ENCODE measurements at places on chromosomes 2 and 18.

DNA sequence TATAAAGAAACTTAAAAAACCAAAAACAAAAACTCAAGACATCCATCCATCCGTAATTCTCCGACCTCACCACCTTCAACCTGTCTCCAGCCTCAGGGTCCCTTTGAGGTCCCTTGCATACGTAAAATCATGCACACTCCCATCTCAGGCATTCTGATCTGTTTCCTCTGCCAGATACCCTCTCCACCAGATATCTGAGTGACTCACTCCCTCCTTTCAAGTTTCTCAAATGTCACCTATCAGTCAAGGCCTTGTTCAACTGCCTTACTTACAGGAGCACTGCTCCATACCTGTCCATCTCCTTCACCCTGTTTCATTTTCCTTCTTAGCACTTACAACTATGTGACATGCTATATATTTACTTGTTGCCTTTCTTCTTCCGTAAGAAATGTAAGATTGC lies 369.3 kb downstream of the NBAS start:
- no peak for DNase-seq

DNA sequence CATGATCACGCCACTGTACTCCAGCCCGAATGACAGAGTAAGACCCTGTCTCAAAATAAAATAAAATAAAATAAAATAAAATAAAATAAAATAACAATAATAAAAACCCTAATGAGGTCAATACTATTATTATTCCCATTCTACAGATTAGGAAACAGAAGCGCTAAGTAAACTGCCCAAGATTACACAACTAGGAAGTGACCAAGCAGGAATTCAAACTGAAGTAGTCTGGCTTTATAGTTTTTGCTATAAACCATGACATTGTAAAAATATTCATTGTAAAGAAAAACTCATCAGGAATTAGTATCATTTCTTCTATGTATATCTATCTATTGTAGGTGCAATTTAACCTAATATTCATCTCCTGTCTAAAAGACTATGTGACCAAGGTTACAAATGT lies 1.2 kb downstream of the PLEKHM3 start:
- no peak for DNase-seq

- no peak for DNase-seq
Observed at GRCh38 chr18:12855916-12856315, 28.1 kb downstream of the PTPN2 start.

- DNase-seq: no peak
Observed at GRCh38 chr2:191265311-191266170, 20.3 kb downstream of the MYO1B start.

DNA sequence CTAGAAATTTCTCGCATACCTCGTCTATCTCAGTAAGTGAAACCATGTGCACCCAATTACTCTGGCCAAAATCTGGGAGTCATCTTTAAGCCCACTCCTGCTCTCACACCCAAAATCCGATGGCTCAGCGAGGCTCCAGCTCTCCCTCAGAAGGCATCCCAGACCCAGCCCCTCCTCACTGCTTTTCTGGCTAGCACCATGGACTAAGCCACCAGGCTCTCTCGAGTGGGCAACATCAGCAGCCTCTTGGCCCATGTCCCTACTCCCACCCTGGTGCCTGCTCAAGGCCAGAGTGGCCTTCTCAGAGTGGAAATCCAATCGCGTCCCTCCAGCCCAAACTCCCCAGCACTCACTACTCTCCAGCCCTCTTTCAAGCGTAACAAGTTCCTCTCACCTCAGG lies 27.2 kb downstream of the TNS1 start:
- no peak for DNase-seq

- no peak for DNase-seq
Observed at GRCh38 chr2:150327564-150328489, 159.6 kb downstream of the RND3 start.

GRCh38 chr2:242075168-242075567 lies 205.6 kb downstream of the RTP5 start:
- DNase-seq: no peak

GRCh38 chr18:66727991-66728390 lies 124.1 kb upstream of the CDH19 start:
- DNase-seq: no peak

GRCh38 chr18:50127516-50128210 lies 67.3 kb downstream of the MYO5B start:
- no peak for DNase-seq

DNA sequence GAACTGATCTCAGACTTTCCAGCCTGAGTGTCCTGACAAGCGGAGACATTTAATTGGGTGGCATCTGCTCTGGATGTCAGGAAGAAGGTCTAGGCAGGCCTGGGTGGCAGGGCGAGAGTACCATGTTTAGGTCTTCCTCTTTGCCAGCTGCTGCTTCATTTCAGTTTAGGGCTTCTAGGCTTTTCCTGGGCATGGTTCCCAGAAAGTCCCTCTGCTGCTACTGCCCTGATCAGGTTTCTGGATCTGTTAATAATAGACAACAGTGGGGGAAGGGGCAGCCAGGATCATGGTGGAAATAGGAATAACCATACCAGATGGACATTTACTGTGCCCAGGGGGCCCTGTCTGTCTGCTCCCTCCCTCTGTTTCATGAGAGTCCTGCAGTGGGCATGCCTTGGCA lies 2.3 kb upstream of the PLCD4 start:
- no peak for DNase-seq

DNA sequence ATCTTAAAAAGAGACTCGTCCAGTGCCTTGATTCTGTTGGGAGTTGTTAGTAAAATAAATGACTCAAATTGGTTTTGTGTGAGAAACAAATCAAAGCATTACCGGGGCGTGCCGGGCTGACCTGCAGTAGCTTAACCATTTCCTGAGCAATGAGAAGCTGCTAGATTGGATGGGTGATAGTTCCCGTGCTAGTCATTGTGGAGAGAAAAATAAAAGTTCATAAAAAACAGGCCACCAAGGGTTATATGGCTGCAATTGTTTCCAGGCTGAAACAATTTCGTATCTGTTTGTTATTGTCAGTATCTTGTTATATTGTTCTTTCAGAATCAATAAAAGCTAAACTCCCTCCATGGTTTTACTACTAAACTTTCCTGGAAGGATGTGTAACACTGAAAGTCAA lies 314.4 kb downstream of the MTX2 start:
- DNase-seq: no peak

DNA sequence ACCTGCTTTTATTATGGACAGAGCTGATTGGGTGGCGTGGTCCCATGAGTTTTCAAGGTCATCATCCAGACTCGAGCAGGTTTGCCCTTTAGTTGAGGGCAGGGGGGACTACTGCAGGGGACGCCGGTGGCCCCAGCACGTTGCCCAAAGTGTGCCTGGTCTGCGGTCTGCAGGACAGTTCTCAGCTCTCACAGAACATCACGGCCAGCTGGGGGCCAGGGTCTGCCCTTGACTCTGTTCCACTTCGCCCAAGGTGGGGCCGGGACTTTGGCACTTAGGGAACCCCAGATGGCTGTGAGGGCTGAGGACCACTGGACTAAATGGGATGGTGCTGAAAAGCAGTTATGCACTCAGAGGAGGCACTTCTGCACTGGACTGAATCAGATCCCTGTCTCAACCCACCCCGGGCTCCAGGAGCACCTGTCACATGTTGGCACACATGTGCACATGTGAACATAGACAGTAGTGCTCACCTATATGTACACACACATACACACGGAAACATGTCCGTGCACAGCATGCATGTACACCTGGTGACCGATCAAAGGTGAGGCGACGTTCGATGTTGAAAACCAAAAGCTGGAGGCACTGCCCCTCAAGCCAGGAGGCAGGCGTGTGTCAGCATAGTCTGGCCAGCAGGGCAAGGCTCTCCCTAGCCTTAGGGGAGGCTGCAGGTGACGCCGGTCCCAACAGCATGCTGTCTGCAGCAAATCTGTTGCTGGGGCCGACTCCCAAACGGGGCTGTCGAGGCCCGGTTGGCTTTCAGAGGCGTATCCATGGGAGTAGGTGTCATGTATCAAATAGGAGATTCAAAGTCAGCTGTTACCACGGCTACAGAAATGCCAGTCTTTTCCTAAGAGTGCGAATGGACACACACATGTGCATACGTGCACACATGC lies 10.2 kb downstream of the ANO7 start:
- no peak for DNase-seq

- DNase-seq: no peak
Observed at GRCh38 chr2:219094171-219094570, 33.5 kb upstream of the IHH start.

DNA sequence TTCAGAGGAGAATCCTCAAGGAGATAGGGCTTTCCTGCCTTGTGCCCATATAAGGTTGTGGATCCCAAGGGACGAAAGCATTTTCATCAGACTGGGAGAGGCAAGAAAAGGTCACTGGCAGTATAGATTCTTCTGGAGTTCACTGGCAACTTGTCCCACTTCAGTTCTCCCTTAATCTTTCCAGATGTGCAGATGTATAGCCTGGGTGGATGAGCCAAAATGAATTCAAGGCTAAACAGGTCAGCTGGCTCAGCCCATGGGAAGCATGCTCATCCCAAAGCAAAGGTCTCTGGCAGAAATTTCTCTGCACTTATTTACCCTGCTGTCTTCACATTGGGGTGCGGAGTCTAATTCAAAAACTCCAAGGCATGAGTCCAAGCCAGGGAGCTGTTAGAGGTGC lies 148.9 kb upstream of the TNP1 start:
- no peak for DNase-seq

- no peak for DNase-seq
Observed at GRCh38 chr2:166895243-166895642, 7.0 kb downstream of the XIRP2 start.

DNA sequence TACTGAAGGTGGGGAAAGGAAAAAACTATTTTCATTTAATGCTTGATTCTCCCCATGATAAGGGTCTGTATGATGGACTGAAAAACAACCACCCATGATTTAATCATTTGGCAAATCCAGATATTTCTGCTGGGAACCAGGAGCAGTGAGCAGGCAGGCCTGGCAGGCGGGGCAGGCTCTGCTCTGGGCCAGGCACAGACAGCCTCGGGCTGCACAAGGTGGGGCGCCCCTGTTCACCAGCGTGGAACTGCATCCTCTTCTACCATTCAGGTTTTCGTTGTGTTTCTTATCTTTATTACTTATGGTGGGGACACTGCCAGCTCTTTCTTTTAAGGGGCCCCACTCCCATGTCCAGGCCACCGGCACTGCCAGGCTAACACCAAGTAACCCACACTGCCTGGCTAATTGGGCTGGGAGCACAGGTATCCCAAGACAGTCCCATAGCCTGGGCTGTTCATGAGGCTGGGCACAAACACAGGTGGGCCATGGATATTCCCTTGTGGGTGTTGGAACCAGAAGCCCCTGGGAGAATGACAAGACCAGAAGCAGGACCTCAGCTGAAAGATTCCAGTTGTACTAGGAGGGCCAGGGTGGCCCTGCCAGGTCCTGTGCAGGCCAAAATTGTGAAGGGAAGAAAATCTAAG lies 57.1 kb upstream of the RALBP1 start:
- DNase-seq: no peak

DNA sequence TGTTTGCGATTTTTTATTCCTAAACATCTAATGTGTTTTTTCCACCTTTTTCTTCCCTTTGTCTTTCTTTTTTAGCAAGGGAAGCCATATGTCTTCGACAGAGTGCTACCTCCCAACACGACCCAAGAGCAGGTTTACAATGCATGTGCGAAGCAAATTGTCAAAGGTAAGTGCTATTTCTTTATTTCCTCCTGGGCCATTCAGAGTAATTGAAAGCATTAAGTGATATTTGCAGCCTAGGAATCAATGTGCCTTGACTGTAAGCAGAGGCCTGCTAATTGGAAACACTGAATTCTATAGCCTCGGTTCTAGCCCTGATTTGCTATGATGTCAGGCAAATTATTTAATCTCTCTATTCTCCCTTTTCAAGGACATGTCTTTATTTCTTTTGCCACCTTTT lies 47.0 kb downstream of the KIF5C start:
- no peak for DNase-seq

DNA sequence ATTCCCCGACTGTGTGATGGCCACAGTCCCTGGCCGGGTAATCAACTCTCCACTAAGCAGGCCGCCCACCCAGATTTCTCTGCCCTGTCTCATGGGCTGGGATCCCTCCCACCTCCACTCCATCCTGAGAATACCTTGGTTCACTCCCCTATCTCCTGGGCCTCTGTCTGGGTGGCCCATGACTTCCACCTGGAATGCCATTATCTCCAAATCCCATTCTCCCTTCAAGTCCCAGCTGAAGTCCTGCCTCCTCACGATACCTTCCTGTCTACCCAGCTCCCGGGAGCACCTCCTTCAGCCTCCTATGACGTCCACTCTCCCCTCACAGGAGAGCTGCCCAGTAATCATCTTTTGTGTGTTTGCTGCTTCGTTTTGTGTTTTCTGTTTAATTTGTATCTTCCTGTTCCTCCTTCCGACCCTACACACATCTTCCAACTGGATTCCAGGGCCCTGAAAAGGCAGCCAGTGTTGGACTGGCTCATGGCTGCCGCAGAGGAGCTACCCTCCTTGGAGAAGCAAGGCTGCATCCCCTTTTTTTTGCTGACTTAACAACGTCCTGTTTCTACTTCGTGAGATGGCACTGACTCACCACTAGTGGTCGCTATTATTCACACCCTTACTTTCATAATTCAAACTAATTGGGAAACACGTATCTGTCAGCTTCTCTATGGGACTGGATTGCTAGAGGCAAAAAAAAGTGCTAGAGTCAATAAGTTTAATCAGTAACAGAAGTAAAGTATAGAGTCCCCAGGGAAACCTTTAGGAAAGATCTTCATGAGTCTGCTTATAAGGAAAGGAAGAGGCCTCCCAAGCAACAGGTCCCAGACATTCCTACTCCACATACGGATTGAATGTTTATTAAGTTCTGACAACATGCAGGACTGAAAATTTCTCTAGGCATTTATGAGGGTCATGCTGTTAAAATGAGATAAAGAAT lies 171.9 kb upstream of the GATA6 start:
- DNase-seq: no peak

DNA sequence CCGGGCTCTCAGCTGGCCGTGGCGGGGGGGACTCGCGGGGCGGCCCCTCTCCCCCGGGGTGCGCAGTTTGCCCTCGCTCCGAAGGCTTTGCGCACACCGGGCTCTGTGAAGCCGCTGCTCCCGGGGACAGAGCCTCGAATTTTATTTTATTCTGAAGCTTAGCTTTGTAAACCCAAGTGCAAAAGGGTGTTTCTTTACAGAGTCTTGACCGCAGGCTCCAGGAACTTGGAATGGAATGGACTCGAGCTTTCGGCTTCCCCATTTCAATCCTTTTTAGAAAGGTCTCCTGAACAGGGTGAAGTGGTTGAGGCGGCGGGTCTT lies 2.0 kb downstream of the GALR1 start:
- no peak for DNase-seq

DNA sequence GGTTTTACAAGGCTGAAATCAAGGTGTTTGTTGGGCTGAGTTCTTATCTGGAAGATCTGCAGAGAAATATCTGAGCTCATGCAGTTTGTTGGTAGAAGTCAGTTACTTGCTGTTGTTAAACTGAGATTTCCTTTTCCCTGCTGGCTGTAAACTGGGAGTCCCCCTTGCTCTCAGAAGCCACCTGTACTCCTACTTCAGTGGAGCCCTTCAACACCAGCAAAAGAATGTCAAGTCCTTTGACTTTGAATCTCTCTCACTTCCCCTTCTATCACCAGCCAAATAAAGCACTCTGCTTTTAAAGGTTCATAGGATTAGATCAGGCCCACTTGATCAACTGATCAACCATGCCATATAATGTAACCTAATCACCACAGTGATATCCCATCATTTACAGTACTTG lies 252.2 kb upstream of the CDH7 start:
- no peak for DNase-seq
